Head of caudate nucleus (tissue), 42 donors: ENCODE measurements at places on chromosomes 5 and 9.
A peak's percentile ranks its signal among the peaks of the same experiment; 100 is the strongest.

GRCh38 chr5:129670957-129671500 lies 76.9 kb upstream of the MINAR2 start:
- no peak for DNase-seq

DNA sequence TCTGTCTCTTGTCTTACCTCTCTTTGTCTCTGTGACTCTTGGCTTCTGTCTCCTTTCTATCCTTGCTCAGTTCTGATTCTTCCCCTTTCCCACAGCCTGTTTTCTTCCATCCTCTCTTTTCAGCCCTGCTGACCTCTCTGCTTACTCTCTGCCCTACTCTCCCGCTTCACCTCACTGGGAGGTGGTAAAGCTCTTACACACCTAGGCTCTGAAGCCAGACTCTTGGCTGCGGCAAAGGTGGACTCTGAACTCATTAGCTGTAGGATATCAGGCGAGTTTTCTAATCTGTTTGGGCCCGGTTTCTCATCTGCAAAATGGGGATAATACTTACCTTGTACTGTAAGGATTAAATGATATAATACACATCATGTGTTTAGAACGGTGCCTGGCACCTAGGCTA lies 11.1 kb downstream of the PCDH1 start:
- DNase-seq, result no peak

GRCh38 chr5:77885519-77885918 lies 109.4 kb upstream of the TBCA start:
- DNase-seq, result no peak

GRCh38 chr5:78757269-78758053 lies 108.9 kb upstream of the LHFPL2 start:
- no peak for DNase-seq

DNA sequence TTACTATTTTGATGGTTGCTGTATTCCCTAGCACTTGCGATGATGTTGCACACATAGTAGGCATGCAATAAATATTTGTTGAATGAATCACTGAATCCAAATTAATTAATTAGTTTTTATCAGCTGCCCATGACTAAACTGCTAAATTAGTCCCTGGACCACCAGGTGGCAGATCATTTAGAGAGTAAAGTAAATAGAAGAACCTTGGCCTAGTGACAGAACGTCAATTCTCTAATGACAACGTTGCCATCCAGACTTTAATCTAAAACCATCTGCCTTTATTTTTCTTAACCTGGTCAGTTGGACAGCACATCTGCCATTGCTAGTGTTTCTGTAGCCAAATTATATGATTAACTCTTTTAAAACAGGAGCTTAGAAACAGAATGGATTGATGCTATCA lies 457.5 kb downstream of the KIF4B start:
- DNase-seq, result no peak

DNA sequence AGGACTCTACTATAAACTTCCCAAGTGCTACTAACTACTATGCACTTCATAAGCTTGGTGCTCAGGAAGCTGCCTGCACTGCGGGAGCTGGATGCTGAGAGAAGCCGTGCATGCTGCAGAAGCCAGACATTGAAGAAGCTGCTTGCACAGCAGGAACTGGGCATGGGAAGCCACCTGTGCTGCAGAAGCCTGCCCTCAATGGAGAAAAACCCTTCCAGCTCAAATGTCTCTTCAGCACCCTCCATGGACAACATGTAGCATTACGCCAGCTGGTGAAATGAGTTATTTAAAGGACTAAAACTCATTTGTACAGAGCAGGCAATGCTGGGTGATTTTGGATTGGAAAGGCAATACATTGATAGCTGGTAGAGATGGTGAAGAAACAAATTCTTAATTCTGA lies 247.2 kb downstream of the KIF4B start:
- no peak for DNase-seq

- no peak for DNase-seq
Observed at GRCh38 chr9:91211414-91211813, 150.3 kb downstream of the AUH start.

DNA sequence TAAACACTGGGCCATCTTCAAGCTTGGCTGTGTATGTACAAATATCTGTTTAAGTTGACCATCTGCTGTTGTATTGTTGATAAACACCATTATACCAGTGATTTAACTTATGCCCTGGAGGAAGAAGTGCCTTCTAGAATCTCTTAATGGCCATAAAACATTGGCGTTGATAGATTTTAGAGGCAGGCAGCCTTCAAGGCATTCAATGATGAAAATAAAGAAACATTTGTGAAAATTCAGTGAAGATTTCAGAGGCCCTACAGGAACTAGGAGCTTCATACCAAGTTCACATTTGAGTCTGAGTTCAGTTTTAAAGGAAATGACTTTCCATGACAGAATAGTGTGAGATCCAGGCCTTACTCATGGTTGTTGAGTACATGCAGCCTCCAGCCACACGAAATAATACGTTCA lies 52.2 kb downstream of the MAP1B start:
- DNase-seq, result no peak

DNA sequence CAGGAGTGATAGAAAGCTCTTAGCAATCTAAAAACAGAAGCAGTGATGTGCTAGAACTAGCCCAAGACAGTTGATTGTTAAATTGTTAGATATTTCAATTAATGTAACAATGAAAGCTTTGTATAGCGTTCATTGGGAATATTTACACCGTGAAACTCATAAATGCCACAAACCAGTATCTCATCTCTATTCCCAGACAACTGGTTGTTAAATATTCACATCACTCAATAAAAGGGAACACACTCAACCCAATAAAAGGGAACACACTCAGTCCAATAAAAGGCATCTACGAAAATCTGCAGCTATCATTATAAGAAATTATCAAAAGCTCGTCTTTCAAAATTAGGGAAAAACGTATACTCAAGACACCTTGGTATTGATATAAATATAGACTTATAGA lies 270.9 kb downstream of the CYLC2 start:
- no peak for DNase-seq

GRCh38 chr9:90801973-90802322 lies 329 bp downstream of the SYK start:
- DNase-seq, result no peak

DNA sequence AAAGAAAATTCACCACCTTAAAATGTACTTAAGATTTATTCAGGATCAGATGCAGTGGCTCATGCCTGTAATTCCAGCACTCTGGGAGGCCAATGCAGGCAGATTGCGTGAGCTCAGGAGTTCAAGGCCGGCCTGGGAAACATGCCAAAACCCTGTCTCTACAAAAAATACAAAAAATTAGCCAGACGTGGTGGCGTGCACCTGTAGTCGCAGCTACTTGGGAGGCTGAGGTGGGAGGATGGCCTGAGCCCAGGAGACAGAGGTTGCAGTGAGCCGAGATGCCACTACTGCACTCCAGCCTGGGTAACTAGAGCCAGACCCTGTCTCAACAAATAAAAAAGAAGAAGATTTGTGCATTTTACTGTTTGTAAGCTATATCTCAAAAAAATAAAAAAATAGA lies 34.7 kb upstream of the GFPT2 start:
- no peak for DNase-seq

DNA sequence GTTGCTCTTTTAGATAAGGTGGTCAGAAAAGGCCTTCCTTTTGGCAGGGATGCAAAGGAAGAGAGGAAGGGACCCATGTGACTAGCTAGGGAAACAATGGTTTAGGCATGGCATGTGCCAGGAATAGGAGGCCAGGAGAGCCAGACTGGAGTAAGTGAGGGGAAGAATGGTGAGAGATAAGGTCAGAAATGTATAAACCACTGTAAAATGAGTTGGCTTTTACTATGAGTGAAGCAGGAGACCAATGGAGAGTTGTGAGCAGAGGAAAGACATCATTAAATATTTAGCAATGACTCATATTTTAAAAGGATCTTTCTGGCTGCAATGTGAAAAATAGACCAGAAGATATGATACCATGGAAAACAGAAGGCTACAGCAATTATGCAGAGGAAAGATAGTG lies 50.9 kb downstream of the AP3B1 start:
- no peak for DNase-seq

- DNase-seq, result no peak
Observed at GRCh38 chr9:93084471-93084881, 11.5 kb upstream of the CARD19 start.

GRCh38 chr9:106972082-106972481 lies 109.1 kb downstream of the ZNF462 start:
- no peak for DNase-seq

DNA sequence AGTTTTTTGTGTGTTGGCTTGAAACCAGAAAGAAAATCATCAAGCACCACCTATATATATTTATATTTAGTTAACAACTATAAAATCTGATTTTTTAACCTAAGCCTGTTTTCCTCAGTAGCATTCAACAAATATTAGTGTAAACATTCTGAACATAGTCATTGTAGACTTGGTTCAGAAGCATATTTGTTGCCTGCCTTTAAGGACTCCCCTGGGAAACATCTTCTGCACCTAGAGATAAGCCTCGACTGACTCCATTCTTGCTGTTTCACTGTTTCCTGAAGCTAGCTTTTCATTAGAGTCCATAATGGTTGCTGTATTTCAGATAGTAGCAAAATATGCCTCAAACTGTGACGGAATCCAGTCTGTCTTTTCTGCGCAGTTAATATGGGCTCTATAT lies 123.5 kb downstream of the TRIO start:
- DNase-seq, result no peak

- no peak for DNase-seq
Observed at GRCh38 chr5:178527458-178528307, 62.5 kb downstream of the COL23A1 start.

- DNase-seq, result no peak
Observed at GRCh38 chr5:122984425-122984824, 52.1 kb downstream of the PPIC start.

GRCh38 chr5:138543730-138544104 lies 681 bp upstream of the ETF1 start:
- no peak for DNase-seq

- peak; percentile 62 for DNase-seq
Observed at GRCh38 chr9:124011460-124012301, at the start of gene LHX2. LHX2 (plus strand) TSS chr9:124011768; CDS start chr9:124012349, 581 bp downstream.

- no peak for DNase-seq
Observed at GRCh38 chr9:108973895-108974294, 39.4 kb downstream of the CTNNAL1 start.

GRCh38 chr5:101080462-101081240 lies 177.6 kb upstream of the ST8SIA4 start:
- no peak for DNase-seq

GRCh38 chr5:144418719-144419118 lies 248.0 kb downstream of the KCTD16 start:
- DNase-seq, result no peak

GRCh38 chr9:79403495-79403894 lies 168.3 kb upstream of the TLE4 start:
- DNase-seq, result no peak

GRCh38 chr5:53110156-53110555 lies 599 bp upstream of the MOCS2 start:
- DNase-seq, result no peak

DNA sequence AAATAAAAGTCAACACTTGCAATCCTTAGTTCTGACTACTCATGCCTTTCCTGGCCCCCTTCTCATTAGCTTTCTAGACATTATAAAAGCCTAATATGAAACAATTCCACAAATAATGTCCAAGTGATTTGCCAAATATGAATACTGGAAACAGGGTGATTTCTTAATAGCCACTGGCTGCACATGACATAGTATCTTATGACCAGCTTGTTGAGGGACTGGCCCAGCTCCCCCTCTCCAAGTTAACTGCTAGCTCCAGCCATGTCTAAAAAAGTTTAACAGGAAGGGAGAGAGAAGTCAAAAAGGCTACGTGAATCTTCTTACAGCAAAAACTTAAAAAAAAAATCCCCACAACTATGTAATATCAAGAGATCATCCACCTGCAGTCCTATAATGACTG lies 1.5 kb downstream of the CERT1 start:
- DNase-seq, result no peak

GRCh38 chr9:131744720-131745201 lies 4.9 kb upstream of the RAPGEF1 start:
- no peak for DNase-seq

DNA sequence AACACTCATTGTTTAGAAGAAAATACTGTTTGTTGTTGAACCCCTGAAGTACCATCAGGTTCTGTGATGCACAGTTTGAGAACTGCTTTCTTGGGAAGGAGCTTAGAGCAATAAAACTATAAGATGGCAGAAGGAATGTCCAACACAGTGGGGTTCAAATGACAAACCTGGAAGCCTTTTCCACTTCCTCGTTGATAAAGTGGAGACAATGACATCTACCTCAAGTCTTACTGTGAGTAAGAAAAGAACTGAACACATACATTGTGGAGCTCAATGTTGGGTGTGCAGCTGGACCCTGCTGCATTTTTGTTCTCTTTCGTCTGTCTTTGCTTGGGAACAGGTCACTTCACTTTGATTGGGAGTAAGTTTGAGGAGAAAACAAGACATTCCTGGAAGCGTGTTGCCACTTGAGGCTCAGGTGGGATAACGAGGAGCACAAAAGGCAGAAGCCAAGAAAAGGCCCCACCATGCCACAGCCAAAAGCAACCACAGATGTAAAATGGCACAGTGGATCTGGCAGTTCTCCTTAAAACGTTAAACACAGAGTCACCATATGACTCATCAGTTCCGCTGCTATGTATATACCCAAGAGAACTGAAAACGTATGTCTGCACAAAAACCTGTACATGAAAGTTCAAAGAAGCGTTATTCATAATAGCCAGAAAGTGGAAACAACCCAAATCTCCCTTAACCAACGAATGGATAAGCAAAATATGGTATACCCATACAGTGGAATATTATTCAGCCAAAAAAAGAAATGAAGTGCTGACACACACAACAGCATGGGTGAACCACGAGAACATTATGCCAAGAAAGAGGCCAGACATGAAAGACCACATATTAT lies 42.9 kb upstream of the SUB1 start:
- no peak for DNase-seq

- DNase-seq, result no peak
Observed at GRCh38 chr5:41921166-41921565, 3.9 kb upstream of the FBXO4 start.

GRCh38 chr5:123610209-123610608 lies 98.2 kb downstream of the CSNK1G3 start:
- DNase-seq, result no peak

GRCh38 chr5:102200861-102201260 lies 95.2 kb downstream of the SLCO4C1 start:
- DNase-seq, result no peak

DNA sequence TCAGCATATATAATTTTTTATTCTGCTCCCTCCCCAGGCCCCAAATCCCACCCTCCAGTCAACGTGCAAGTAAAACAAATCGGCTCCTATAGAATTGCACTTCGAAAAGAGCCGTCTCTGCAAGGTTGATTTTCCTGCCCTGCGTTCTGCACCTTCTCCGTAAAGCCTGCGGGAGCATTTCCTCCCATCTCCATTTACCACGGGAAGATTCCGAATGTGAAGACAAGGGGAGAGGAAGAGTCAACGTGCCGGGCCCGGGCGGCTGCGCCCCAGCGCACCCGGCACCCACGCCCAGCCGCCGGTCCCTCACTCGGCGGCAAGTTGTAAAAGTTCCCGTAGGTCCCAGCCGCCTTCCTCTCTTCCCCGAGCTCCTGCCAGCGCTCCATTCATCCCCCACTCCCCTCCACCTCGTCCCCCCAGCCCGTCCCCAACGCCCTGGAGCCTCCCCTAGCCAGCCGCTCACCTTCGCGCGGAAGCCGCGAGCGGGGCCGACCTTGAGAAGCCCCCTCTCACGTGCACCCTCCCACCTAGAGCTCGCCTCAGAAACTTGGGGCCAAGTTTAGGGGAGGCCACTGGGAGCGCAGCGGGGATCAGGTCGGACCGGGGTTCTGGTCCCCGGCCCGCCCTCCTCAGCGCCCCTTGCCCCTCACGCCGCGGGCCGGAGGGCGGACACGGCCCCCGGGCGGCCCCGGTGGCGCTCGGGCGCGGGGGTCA lies 431 bp downstream of the BNC2 start:
- DNase-seq, result no peak

GRCh38 chr5:134268919-134269318 lies 43.0 kb upstream of the PPP2CA start:
- DNase-seq, result no peak
